ENCODE measurements at places on chromosomes 11 and 22.

DNA sequence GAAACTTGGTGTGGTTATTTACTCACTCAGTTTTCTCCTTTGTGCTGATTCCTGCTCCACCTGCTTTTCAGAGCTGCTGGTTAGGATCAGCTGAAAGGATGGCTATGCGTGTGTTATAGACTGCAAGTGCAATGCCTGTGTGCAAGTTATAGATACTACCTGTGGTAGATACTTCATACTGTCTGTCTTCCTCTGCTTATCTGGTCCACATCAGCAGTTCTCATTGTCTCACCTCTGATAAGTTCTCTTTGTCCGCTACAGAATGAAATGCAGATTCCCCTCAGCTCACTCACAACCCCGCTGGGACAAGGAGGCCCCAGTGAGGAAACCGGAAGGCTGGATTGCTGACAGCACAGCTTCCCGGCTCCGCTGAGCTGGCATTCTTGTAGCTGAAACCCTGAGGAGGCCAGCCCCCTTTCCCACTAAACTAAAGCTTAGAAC is 37.5 kb upstream of the LYVE1 start:
- no peak for DNase-seq

GRCh38 chr11:91796999-91797398 is 427.6 kb upstream of the FAT3 start:
- no peak for DNase-seq

DNA sequence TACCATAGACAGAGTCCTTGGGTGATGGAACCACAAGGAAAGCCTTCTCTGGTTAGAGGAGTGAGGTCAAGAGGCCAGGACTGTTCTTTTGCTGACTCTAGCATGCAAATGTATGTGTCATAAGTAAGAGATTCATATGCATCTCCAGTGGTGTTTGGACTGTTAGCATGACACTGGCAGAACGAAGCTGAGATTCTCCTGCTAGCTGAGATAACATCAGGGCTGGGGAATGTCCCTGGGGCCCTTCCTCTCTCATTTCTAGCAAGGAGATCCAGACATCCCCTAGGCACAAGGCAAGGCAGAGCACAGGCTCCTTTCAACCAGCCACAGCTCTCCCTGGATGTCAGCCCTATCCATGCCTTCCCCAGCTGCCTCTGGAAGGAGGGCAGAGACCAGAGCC is 711.3 kb downstream of the OPCML start:
- DNase-seq: peak; percentile 2

- no peak for DNase-seq
Measured at GRCh38 chr22:50293441-50294318, 13.8 kb downstream of the PLXNB2 start.

- DNase-seq: no peak
Measured at GRCh38 chr22:22099194-22099486, 116.6 kb upstream of the TOP3B start.

GRCh38 chr22:34687116-34687515 is 378.8 kb upstream of the ISX start:
- no peak for DNase-seq

GRCh38 chr22:47835726-47836125 is 1073.3 kb downstream of the TBC1D22A start:
- peak; percentile 23 for DNase-seq

GRCh38 chr11:116287866-116288265 is 484.9 kb downstream of the BUD13 start:
- DNase-seq: no peak

DNA sequence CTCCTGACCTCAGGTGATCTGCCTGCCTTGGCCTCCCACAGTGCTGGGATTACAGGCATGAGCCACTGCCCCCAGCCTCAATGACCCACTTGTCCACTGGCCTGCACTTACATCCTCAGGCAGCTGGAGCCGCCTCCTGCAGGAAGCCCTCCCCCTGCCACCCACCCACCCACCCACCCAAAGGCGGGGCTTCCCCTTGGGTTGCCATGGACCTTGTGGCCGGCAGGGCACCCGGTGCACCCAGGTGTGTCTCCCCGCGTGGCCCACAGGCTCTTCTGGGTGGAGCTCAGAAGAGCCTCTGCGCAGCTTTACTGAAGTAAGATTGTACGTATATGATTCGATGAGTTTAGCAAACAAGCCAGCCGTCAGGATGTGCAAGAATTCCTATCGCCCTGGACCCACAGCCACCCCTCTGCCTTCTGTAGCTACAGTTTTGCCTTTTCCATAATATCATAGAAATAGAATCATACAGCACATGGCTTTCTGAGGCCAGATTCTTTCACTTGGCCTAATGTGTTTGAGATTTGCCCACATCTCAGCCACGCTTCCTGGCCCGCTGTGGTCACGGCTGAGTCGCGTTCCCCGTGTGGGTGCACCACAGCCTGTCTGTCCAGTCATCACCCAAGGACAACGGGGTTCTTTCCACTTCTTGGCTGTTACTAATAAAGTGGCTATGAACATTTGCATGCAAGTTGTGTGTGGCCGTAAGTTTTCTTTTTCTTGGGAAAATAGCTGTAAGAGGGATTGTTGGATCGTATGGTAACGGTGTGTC is 5.3 kb upstream of the BRSK2 start:
- no peak for DNase-seq

- DNase-seq: no peak
Measured at GRCh38 chr11:100637706-100638105, 49.4 kb upstream of the ARHGAP42 start.

DNA sequence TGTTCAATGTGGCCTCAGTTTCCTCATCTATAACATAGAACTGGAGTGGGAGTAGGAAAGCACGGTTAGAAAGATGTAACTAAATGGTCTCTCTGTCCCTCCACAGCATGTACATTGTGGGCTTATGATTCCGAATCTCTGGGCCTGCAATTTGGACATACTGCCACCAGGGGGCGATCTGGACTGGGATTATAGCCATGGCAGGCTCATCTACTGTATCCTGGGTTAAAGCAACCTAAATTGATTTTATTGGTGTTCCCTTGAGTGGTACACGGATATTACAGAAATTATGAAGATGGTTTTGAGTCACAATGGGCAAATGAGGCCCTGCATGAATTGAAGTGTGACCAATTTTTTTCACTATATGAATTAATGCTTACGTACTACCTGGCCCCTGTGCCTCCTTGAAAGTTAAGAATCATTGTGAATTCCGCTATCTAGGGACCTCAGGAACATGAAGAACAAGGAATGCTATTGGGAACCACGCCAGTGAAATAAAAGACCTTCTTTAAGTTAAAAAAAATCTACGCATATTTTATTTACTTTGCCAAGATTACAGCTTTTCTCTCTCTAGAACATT is 32.9 kb downstream of the TST start:
- no peak for DNase-seq

DNA sequence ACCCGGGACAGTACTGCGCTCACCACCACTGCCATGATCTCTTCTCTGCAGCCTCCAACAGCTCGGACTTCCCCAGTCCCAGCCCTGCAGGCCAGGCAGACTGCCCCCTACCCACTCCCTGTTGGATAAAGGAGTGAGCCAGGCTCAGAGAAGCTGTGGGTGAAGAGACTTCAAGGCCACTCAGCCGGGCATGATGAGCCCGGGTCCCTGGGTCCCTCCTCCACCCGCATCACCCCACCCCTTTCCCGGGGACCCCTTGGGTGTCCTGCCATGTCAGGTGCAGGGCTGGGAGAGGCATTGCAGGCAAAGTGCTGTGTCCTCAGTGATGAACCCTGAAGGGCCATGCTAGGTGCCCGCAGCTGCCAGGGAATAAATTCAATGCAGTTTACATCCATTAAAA is 14.5 kb downstream of the LSP1 start:
- no peak for DNase-seq

- no peak for DNase-seq
Measured at GRCh38 chr11:74615988-74616387, 23.6 kb downstream of the POLD3 start.

DNA sequence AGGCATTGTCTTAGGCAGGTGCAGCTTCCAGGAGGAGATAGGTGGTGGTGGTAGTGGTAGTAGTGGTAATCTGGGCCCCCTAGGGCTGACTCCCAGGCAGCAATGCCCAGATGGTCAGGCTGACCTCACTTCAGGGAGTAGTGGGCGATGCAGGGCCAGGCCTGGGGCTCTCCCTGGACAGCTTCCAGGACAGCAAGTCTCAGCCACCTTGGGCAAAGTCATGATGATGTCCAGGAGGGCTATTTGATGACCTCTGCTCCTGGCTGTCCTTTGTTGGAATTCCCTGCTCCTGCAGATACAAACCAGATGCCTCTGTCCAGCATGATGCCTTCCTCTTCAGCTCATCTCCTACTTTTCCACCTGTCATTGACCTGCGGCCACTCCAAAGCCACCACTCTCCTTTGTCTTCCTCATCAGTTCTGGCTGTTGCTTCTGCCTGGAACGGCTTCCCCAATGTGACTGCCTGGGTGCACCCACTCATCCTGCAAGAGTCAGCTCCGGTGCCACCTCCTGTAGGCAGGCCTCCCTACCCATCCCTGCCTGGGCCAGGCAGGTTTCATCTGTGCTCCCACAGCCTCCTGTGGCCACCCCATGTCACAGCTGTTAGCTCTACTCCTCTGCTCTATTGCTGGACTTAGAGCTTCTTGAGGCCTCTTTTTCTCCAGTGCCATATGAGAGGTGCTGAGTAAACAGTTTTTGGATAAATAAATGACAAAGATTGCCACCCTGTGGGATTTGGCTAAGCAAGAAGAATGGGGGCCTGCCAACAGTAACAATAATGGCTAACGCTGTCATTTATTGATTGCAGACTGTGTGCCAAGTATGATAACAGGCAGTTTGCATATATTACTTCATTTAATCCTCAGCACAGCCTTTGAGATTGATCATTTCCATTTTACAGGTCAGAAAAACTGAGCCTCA is 172.9 kb upstream of the NECTIN1 start:
- DNase-seq: no peak

DNA sequence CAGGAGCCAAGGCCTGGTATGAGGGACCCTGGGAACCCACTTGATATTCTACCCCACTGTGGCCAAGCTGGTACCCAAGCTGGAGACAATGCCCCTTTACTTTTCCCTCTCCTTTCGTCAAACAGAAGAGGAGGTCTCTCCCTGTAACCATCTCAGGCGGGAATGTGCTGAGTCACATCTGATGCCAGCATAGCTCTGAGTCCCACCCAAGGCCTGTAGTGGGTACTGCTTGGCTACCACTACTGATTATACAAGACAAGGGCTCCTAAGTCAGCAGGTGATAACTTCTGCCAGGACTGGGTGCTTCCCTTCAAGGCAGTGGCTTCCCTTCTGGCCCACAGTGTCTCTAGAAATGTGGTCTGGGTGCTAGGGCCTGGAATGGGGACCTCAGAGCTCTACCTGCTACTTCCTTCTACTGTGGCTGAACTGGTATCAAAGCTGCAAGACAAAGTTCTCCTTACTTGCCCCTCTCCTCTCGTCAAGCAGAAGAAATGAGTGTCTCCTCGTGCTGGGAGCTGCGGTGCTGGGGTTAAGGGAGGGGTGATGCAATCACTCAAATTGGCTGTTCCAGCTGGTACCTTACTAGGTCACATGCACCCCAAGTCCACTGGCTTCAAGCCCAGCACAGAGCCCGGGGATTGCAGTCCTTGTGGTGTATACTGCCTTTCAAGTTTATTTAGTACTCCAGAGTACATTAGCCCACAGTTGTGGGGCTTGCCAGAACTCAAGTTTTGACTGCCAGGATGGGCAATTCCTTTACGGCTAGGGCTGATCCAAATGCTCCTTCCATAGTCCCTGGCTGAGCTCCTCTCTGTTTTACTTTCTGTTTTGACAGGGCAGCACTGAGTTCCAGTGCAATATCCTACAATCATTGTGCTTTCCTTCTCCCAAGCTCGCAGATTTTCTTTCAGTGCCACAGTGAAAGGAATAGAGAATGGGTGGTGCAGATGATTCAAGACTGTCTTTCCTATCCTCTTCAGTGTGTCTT is 419.7 kb upstream of the CNTN5 start:
- no peak for DNase-seq

GRCh38 chr11:77091146-77091940 is 11.3 kb upstream of the OMP start:
- peak; percentile 76 for DNase-seq

- DNase-seq: no peak
Measured at GRCh38 chr11:128057786-128058395, 529.5 kb downstream of the ETS1 start.

DNA sequence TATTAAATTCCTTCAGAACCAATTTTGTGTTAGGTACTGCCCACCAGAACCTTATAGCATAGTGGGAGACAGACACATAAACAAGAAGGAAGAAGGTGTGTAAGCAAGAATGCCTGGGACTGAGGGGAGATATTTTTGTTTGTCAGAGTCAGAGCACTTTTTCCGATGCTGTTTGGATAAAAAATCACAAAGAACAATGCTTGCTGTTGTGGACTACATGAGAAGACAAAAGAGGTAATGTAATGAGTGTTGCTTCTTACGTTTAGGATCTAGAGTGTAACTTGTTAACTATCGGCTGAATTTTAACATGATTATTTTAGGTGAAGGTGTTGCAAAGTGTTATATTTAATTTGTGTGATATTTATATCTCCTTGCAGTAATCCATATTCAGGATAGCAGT is 84.9 kb downstream of the ATM start:
- DNase-seq: no peak

GRCh38 chr11:94912806-94913205 is 60.5 kb downstream of the CWC15 start:
- DNase-seq: no peak

DNA sequence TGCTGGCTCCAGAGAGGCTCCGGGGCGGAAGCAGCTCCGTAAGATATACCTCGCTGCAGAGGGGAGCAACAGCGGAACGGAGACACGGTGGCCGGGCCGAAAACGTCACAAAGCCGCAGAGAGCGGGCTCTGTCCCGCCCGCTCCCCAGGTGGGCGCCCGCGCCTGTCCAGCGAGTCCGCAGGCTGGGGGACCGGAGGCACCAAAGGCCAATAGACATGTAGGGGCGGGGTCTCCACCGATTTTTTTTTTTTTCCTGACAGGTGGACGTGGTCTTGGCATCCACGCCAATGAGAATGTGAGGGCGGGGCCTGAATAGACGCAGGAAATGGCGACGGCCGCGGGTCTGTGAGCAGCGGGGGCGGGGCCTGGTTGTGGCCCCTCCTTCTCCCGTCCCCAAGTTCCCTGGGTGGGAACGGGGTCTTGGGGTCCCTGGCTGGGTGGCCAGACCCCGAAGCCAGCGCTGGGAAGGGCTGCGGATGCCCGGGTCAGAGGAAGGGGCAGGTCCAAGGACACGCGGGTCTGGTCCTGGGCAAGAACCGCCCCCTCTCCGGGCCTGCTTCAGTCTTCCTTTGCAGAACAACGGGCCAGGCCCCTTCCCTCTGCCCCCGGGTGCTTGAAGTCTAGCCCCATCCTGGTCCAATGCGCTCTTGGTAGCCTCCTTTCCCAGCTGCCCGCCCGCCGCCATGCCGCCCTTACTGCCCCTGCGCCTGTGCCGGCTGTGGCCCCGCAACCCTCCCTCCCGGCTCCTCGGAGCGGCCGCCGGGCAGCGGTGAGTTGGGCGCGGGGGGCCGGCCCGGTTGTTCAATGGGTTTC is at the start of gene DNAJC4:
DNAJC4 (plus strand) TSS at position 378 of the 814 bp plus-strand sequence; CDS start at position 685, 307 bp downstream.
- DNase-seq: peak; percentile 84

- DNase-seq: no peak
Measured at GRCh38 chr22:25375683-25376082, 156.2 kb downstream of the CRYBB2 start.

- DNase-seq: peak; percentile 59
Measured at GRCh38 chr11:65615950-65616574, 486 bp downstream of the PCNX3 start.

- DNase-seq: peak; percentile 74
Measured at GRCh38 chr22:31952472-31952871, 8.1 kb downstream of the YWHAH start.

- no peak for DNase-seq
Measured at GRCh38 chr11:124474079-124474478, 28.6 kb upstream of the OR8B8 start.
